ENCODE measurements at places on chromosomes 5 and 9.

GRCh38 chr9:116060631-116061030 lies 93.0 kb upstream of the PAPPA start:
- no peak for DNase-seq

- DNase-seq, result no peak
Measured at GRCh38 chr9:116471944-116472506, 215.1 kb upstream of the TRIM32 start.

GRCh38 chr5:147760086-147760875 lies 22.2 kb downstream of the JAKMIP2 start:
- DNase-seq, result no peak

- no peak for DNase-seq
Measured at GRCh38 chr5:52449516-52449915, 338.2 kb upstream of the ITGA1 start.

DNA sequence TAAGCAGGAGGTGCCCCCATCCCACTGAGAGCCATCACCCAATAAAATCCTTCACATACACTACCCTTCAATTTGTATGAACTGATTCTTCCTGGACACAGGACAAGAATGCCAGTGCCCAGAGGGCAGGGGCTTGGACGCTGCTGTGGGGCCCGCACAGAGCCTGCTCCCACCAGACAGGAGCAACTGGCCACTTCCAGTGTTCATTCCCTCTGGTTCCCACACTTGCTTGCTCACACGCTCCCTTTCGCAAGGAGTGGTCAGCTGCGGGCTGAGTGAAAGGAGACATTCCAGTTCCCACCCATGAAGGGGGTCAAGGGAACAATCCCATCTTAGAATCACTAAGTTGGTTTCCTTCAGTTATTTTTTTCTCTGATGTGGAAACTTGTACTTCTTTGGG lies 314.5 kb upstream of the ACO1 start:
- DNase-seq, result no peak

DNA sequence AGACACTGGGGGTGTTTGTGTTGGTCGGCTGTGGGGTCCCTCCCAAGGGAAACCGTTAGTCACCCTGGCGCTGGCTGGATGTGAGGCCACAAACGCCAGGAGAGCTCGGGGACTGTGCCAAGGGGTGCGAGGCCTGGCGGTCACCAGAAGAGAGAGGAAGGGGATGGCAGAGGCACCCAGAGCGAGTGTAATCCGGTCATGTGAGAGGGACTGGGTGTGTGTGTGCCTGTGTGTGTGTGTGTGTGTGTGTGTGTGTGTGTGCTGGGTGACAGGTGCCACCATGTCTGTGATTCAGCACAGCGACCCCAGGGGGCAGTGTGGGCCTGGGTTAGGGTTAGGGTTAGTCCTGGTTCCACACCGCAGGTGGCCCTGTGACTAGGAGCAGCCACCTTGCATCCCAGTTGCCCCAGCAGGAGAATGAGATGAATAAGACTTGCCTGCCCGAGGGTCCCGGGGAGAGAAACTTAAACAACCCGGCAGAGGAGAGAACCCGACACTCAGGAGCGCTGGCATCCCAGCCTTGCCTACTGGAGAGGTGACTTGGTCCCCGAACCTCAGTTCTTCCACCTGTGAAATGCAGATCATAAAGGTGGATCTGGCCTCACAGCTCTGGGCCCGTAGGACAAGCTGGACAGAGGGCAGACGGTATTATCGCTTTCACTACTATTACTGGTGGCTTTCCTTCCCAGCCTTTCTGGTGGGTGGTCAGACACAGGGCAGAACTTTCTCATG lies 1.4 kb upstream of the ADAMTSL2 start:
- DNase-seq, result peak; percentile 74

Measured in Peyer's patch (tissue), 4 donors.